ENCODE measurements at places on chromosomes 4 and X.

GRCh38 chrX:49257846-49258748 lies 6.4 kb downstream of the FOXP3 start:
- DNase-seq: no peak

DNA sequence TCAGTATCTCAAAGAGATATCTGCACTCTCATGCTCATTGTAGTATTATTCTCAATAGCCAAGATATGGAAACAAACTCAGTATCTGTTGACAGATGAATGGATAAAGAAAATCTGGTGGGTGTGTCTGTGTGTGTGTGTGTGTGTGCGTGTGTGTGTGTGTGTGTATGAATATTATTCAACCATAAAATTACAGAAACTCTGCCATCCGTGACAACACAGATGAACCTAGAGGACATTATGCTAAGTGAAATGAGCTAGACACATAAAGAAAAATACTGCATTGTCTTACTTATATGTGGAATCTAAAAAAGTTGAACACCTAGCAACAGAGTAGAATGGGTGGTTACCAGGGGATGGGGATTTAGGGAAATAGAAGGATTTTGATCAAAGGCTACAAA lies 13.2 kb downstream of the XKRX start:
- DNase-seq: no peak

DNA sequence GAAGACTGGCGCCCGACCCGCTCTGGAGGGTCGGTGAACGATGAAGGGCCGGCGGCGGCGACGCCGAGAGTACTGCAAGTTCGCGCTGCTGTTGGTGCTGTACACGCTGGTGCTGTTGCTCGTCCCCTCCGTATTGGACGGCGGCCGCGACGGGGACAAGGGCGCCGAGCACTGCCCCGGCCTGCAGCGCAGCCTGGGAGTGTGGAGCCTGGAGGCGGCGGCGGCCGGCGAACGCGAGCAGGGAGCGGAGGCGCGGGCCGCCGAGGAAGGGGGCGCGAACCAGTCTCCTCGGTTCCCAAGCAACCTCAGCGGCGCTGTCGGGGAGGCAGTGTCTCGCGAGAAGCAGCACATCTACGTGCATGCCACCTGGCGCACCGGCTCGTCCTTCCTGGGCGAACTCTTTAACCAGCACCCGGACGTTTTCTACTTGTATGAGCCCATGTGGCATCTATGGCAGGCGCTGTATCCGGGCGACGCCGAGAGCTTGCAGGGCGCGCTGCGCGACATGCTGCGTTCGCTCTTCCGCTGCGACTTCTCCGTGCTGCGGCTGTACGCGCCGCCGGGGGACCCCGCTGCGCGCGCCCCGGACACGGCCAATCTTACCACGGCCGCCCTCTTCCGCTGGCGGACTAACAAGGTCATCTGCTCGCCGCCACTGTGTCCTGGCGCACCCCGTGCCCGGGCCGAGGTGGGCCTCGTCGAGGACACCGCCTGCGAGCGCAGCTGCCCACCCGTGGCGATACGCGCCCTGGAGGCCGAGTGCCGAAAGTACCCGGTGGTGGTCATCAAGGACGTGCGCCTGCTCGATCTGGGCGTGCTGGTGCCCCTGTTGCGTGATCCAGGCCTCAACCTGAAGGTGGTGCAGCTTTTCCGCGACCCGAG lies 568 bp downstream of the CHST7 start:
- peak; percentile 36 for DNase-seq

GRCh38 chr4:88489100-88489761 lies 32.3 kb downstream of the HERC5 start:
- no peak for DNase-seq

GRCh38 chrX:106246511-106246910 lies 78.4 kb downstream of the PWWP3B start:
- no peak for DNase-seq

- no peak for DNase-seq
These were observed 65.6 kb downstream of the RAB40A start for GRCh38 chrX:103453655-103454054.

DNA sequence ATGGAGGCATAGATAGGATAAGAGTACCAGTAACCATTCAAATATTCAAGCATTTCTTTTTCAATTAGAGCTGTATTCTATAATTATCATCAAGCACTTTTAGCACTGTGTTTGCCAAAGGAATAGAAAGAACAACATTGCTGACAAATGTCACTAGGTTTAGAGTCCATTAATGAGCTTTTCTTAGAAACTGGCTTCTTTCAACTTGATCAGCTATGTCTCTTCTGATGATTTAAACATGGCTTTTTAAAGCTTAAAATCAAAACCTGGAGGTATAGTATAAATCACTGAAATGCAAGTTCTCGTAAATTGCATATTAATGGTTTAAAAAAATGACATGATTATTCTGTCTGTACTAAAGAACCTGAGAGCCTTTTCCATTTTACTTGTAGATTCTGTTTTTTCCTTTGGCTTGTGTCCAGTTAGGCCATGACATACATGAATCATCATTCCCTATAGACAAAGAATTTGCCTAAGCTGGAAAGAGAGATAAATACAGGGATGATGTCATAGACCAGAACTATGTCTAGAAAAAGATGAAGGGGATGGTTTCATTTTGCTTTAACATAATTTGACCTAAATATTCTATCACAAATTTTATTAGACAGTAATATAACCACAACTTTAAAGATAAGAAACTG lies 340.1 kb upstream of the CTSO start:
- no peak for DNase-seq

GRCh38 chr4:39067031-39067430 lies 5.0 kb downstream of the KLHL5 start:
- DNase-seq: no peak

DNA sequence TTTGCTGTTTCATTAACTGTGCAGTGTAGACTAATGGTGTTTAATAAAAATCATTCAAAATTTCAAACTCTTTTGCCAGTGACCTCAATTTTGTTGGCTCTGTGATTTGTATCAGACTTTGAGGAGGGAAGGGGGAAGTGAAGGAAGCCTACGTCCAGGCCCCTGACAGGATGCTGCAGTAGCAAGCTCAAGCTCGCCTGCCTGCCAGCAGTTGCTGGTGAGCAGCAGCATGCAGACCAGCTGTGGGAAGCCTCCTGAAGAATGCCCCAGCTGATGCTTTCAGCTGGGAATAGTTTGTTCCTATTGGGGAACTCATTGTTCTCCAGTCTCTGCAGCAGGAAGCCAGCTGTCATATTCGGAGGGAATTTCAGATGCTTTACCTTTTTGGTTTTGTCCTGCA lies 495.2 kb downstream of the AFF2 start:
- no peak for DNase-seq

All from germinal center (tissue), 1 donor.